ENCODE measurements at places on chromosomes 5 and 9. TPM values are rescaled to one million over a fixed set of nuclear protein-coding genes. Genes with fewer than 3 reads are reported as not detected.
A peak's percentile ranks its signal among the peaks of the same experiment; 100 is the strongest.

DNA sequence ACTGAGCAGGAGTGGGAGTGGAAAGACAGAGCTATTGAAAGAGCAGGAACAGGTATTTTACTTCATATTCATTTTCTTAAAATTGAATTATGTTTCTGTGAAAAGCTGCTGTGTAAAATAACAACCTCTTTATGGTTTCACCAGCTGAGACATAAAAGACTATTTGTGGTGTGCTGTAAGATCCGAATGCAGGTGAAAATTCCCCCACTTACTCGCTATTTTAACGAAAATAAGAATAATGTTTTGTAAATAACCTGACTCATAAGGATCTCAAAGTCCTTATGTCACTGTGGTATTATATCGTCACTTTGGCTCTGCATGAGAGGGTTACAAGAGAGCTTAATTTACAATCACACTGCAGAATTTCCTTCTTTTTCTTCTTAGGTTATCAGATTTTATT, 65.3 kb upstream of the NFIB start:
- DNase-seq: no peak

DNA sequence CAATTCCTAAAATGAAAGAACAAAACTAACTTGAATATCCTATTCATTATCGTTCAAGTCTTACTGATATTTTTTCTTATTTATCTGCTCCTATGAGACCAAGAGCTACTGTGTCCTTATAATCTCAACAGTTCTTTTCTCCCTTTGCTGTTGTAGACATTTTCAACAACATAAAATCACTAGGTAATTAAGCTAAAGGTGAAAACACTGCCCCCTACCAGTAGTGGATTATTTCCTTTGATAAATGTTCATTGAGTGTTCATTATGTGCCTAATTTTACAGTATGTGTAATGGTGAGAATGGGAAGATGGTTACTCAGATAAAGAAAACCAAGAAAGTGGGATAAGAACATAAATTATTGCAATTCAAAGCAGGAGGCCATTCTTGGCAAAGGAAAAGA, 41.4 kb upstream of the PAPPA start:
- no peak for DNase-seq

GRCh38 chr9:127525401-127526188, 74.3 kb downstream of the LRSAM1 start:
- DNase-seq: no peak

DNA sequence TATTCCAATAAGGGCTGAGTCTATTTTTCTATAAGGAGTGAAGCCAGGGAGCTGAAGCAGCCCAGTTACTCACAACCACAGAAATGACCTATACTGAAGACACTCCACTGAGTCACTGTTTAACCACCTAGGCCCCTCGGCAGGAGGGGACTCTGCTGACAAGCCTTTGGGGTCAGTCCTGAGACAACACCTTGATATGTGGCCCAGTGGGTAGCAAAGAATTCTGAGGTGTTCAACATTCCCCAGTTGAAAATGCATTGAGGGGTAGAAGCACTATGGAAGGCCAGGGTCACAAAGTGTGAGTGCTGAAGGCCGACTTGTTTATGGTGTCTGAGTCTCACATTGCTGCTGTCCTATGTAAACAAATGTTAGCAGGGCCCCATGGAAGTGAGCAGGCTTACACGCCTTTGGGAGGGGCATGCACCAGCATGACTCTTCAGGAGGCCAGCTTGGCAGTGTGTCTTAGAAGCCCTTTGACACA, 112.6 kb upstream of the NFIL3 start:
- peak; percentile 17 for DNase-seq

DNA sequence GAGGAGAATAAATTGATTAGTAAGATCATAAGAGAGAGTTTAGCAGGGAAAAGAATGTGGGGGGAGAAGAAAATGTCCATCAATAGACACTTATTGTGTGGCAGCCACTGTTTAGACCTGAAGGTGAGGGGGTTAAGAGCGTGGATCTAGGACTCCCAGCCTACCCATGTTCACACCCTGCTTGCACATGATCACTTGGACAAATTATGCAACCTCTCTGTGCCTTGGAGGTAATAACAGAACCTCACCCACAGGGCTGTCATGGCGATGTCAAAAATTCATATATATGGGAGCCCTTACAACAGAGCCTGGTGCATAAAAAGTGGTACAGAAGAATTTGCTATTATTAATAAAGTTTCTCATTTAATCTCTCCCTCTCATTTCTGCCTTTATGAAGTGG, 86.0 kb upstream of the EQTN start:
- DNase-seq: no peak

DNA sequence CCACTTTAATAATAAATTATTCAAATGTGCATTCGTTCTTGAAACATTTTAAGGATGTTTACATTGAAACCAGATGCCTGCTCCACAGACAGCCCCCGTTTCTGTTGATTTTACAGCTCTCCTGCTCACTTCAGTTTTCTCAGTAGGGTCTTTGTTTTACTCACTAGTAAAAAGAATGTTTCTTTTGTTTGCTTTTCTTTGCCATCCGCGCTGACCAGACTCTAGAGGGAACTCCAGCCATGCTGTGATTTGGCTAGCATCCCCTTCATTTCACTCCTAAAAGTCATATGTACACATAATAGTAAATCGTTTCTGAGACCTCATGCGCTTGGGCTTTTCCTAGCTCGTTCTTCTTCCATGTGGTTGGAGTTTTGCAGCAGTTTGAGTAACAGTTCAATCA, 28.7 kb upstream of the PALM2AKAP2 start:
- peak; percentile 78 for DNase-seq

- no peak for DNase-seq
Measured at GRCh38 chr9:116380496-116380995, 227.0 kb downstream of the PAPPA start.

DNA sequence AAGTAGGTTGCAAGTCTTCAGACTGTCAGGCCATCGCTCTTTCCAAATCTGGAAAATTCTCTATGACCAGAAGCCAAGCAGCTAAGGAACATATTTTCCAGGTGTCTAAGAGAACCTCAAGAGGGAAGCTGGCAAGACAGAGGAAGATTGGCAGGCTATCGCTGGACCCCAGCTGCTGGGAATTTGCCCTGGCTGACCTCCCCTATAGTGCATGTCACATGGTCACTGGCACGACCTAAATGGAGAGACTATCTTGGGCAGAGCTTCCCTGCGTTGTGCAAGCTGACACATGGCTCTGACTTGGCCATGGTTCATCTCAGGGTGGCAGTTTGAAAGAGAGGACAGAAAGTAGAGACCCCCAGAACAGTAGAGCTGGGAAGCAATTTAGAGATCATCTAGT, 104.9 kb upstream of the ZNF618 start:
- no peak for DNase-seq

- DNase-seq: no peak
Measured at GRCh38 chr9:133661846-133662540, 25.8 kb downstream of the DBH start.

GRCh38 chr9:129910628-129911567, 75.6 kb downstream of the USP20 start:
- no peak for DNase-seq

DNA sequence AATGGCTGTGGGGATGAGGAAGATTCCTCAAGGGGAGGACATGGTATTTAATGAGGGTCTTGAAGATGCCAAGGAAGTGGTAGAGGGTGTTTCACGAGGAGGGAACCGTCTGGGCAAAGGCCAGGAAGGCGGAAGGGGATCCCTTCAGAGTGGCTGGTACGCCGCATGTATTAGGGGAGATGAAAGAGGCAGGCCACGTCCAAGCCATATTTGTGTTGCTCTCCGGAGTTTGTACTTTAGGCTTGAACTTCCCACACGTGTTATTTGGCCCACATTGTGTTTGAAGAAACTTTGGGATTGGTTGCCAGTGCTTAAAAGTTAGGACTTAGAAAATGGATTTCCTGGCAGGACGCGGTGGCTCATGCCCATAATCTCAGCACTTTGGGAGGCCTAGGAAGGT, 1.2 kb downstream of the FXN start:
- DNase-seq: peak; percentile 26

DNA sequence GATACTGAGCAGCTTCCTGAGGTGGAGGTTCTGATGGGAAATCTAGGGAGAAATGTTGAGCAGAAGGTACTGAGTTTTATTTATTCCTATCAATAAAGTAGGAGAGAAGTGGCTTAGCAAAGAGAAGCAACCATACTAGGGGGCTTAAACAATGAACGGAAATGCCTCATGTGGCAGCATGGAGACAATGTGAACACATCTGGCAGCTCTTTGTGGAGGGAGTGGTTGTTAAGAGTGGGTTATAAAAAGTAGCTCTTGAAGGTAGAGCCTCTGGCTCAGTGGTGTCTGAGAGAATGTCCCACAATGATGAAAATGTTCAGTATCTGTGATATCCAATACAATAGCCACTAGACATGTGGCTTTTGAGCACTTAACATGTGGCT, 52.7 kb upstream of the EQTN start:
- no peak for DNase-seq

GRCh38 chr5:109388407-109388806, 21.4 kb downstream of the PJA2 start:
- DNase-seq: no peak

GRCh38 chr5:150241298-150242160, 48.0 kb downstream of the CAMK2A start:
- peak; percentile 85 for DNase-seq

DNA sequence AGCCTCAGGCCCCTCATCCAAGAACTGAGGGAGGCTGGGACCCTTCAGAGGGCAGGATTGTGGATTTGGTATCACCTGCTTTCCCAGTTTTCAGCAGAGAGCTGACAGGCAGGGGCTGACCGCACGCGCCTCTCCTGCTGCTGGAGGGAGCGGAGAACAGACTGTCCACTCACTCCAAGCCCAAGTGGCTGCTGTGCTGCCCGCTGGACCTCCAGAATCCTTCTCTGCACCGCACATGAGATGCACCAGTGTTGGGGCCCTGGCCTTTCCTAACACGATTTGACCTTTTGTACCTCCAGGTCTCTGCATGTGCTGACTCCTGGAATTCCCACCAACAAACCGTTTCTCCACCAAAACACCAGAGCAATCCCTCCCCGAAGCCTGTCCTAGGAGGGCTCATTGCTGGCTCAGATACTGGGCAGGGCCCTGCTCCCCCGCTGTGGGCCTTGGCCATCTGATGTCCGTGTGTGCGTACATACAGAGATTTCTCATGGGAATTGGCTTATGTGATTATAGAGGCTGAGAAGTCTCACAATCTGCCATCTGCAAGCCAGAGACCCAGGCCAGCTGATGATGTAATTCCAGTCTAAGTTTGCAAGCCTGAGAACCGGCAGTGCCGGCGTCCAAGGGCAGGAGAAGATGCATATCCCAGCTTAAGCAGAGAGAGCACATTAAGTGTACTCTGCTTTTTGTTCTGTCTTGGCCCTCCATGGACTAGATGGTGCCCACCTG, 141.7 kb downstream of the GADD45G start:
- peak; percentile 97 for DNase-seq

DNA sequence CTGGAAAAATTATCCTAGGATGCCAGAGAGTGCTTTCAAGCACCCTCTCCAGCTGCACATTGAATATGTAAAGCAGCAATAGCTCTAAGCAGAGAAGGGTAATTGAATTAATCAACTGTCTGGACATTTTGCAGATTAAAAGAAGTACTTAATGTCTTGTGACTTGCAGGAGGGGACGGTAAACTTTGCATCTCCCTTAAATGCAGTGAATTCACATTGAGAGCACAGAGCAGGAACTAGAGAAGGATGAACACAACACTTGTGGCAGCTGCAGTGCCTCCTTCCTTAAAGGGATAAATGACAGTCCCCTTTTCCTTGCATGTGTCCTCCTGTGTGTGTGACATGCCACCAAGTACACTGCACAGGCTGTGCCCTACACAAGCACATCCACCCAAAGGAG, 7.4 kb upstream of the CDK5RAP2 start:
- no peak for DNase-seq

DNA sequence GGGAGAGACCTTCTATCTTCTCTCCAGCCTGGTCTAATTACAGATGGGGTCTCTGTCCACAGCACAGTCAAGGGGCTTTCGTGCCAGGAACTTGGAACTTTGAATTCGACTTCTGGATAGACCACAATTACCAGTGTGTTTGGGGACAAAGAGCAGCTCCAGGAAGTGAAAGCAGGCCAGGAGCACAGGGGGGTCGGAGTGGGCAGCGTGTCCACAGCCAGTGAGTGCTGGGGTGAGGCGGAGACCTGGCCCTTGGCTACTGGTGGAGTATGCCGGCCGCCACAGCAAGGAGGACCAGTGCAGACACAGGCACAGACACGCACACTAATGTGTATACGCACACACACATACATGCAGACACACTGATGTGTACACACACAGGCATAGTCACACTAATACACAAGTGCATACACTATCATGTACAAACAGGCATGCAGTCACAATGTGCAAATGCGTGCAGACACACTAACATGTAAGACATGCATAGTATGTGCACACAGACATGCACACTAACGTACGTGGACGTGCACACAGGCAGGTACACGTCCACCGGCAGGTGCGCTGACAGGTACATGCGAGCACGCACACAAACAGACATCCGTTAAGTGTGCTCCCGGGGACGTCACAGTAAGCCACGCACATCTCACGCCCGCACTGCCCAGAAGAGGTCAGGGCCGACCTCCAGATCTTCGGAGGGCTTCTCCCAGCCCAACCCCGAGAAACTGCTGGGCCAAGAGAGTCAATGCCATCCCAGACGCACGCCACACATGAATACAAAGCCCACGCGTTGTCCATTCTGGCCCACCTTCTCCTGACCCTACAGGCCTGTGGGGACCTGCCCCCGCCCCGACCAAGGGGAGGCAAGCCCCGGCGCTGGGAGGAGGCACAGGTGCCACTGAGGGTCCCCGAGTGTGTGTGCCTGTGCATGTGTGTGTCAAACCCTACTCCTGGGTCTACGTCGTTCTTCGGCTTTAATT, 46.5 kb downstream of the NKD2 start:
- DNase-seq: no peak

The FOXD4L5 gene
- total RNA-seq: 0.25 TPM

The ACSL6 gene
- total RNA-seq: 0.43 TPM

The OR1Q1 gene
- total RNA-seq: not detected

The TRPM3 gene
- 1.4 TPM for total RNA-seq

The FSTL4 gene
- total RNA-seq: 0.26 TPM

The TAF11L8 gene
- not detected for total RNA-seq
